ENCODE measurements at places on chromosomes 3 and 15.

DNA sequence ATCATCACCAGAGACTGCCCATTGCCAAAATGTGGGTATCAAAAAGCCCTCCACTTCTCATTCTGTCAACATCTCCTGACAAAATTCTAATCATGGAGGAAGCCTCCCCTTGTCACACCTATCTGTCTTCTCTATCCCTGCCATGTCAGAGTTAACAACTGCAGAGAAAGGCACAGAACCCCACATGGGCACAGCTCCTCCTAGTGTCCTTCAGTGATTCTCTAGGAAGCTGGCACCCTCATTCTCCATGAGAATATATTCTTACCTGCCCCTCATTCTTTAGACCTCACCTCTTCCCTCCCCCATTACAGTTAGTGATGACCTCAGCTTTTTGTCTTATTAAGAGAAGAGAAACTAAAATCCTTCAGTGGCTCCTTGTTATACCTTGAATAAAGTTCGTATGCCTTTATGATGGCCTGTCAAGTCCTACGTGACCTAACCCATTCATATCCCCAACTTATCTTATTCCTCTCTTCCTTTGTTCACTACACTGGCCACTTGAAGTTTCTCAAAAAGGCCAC lies 44.6 kb downstream of the NME9 start:
- no peak for DNase-seq

- no peak for DNase-seq
These were observed 510.3 kb downstream of the ZIC1 start for GRCh38 chr3:147919496-147919895.

DNA sequence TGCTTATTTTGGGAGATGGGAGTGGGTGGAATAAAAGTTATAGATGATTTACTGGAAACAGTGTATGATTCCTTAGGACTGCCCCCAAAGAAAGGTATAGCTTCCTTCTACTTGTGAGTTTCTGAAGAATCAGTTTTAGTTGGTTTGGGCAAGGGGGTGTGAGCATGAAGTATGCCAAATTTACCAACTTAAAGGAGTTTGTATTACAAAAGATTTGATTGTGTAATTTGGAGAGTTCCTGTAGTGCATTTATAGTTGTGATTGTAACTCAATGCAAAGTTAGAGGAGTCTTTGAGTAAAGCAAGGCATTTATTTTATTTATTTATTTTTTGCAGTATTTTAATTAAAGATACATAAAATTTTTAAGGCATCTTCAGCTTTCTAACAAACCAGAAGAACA lies 42.8 kb downstream of the TSC22D2 start:
- DNase-seq: no peak

- no peak for DNase-seq
These were observed 150.4 kb upstream of the ADAMTS9 start for GRCh38 chr3:64837986-64838735.

GRCh38 chr15:81268881-81269601 lies 54.9 kb downstream of the STARD5 start:
- DNase-seq: no peak

GRCh38 chr15:64438653-64439447 lies 21.5 kb upstream of the ZNF609 start:
- no peak for DNase-seq

DNA sequence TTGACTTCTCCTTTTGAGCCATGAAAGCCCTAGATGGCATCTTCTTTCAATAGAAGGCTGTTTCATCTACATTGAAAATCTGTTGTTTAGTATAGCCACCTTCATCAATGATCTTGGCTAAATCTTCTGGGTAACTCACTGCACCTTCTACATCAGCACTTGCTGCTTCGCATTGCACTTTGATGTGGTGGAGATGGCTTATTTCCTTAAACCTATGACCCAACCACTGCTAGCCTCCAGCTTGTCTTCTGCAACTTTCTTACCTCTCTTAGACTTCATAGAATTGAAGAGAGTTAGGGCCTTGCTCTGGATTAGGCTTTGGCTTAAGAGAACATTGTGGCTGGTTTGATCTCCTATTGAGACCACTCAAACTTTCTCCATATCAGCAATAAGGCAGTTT lies 189.8 kb downstream of the PLCL2 start:
- DNase-seq: no peak

- DNase-seq: no peak
These were observed 23.3 kb upstream of the RAB11A start for GRCh38 chr15:65845826-65846519.

DNA sequence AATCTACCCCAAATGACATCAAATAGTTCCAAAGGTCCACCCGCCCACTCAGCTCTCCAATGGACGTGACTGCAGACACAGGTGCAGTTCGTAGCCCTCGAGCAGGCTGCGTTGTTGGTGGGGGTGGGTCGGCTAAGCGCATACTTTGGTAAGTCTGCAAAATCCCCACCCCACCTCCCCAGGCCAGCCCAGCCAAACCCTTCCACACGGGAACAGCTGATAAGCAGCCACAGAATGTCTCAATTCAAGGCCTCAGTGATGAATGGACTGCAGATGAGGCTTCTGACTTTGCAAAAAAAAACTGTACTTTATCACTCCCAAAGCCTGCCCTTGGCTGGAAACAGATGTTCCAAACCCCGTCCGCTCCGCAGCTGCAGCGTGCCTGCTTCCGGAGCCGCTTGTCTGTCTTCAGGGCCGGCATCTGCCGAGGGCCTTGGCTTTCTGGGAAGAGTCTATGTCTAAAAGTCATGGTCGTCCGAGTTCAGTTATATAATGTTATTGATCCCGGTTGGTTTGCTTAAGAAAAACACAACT lies 38.2 kb downstream of the PCSK6 start:
- DNase-seq: no peak

DNA sequence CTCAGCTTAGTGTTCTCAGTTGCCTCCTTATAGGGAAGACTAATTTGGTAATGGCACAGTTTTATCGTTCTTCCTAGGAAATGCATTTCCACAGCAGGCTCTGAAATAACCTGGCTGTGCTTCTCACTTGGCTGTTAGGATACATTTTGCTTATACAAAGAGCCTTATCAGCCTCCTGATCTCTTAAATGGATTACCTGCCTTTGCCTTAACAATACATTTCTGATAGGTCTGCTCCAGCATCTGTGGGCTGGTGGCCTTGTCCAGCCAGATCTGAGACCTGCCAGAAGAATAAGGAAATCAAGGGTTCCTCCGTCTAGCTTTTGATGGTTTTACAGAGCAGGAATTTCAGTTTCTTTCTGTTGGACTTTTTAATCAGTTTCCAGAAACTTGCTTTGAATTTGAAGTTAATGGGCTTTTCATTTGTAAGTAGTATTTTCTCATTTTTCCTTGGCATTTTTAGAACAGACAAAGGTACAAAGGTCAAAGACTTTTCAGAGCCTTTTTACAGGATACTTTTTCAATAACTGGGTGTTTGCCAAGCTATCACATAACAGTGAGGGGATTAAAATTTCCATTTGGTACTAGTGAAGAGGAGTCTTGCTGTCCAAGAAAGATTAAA lies 116.3 kb downstream of the AKAP13 start:
- no peak for DNase-seq

DNA sequence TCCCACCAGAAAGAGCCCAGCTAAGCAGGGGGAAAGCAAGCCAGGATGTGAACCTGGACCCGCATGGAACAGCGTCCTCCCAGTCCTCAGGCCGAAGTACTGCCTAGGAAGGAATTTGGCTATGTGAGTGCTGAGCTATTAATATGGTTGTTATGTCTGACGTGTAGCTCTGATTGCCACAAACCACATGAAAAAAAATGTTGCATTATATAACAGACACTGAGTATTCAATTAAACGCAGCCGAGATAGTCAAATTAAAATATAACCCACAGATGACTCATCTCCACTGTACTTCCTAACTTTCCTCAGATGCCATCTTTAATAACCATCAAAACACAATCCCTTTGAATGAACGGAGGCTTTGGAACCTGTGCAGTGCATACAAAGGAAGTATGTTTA lies 111.1 kb downstream of the GABRB3 start:
- no peak for DNase-seq

- DNase-seq: no peak
These were observed 44.5 kb upstream of the C3orf80 start for GRCh38 chr3:160180581-160181216.

GRCh38 chr3:29183346-29184087 lies 97.4 kb upstream of the RBMS3 start:
- no peak for DNase-seq

GRCh38 chr3:195113536-195114425 lies 157.2 kb downstream of the XXYLT1 start:
- no peak for DNase-seq

DNA sequence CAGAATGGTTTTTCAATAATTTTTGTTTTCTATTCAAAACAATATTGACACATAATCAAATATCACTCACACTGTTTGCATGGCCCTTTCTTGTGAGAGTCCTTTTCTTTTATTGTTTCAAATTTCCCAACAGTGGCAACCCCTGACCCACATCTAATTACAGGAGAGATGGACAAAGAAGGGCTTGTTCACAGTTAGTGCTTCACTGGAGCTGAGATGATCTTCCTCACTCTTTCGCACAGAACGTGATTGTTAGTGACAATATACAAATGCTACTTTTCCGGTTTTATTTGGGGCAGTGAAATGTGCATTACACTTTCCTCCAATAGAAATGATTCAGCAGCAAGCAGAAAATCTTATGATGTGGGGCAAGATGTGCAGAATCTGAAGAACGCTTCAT lies 38.6 kb upstream of the TTC14 start:
- no peak for DNase-seq

- no peak for DNase-seq
These were observed 222.7 kb downstream of the XXYLT1 start for GRCh38 chr3:195048059-195048905.

GRCh38 chr3:49013113-49013737 lies 5.2 kb downstream of the DALRD3 start:
- DNase-seq: no peak

- no peak for DNase-seq
These were observed 109.7 kb upstream of the GADL1 start for GRCh38 chr3:31004025-31004678.

DNA sequence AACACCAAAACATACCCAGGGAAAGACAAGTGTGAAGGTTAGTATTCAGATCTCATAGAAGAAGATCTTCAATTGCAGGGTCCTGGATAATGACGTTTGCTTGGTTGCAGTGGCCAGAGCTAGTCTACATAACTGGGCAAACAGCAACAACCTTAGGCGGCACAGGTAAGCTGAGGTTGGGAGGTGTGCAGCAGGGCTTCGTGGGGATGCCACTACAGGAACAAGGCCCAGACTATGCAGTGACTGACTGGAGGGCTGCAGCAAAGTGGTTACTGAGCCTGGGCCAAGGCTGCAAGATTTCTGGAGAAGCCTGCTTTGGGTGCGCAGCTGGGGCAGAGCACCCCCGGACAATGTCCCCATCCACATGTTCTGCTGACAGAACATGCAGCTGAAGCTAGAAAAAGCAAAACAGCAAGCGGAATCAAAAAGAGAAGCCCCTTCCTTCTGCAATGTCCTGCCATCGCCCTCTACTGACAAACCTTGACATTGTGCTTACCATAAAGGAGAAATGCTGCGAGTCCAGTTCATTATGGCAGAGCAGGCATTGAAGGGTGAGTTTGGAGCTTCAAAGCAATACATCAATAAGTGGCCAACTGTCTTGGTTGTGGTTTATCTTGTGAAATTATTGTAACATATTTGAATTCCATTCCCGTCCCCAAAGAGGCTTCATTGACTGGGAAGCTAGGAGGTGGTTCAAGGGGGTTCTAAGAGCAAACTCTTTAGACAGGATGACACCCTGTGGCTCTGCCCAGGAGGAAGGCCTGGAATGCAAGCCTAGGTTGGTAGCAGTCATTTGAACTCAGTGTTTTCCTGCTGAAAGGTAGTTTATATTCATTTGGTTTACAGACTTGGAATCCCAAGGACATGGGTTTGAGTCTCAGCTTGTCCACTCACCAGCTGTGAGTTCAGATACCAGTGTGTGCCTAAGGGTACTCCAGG lies 217.0 kb downstream of the PDCD6IP start:
- peak; percentile 28 for DNase-seq

- peak; percentile 82 for DNase-seq
These were observed 27.4 kb upstream of the GOLGA6C start for GRCh38 chr15:75230551-75231371.

DNA sequence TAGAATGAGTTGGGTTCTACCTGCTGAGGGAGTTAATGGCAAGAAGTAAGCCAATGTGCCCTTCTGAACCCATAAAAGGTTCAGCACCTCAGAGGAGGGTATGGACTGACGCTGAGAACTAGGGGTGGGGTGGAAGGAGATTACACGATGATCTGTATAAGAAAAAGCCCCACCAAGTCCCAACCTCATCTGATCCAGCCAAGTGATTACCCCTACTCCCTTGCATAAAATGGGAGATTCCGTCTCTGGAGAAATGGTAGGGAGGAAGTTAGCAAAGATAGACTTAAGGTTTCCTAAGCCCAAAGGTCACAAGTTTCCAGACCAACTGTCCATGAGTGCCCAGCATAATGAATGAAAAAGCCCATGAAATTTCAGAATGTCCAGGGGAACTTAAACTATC lies 7.1 kb upstream of the DVL3 start:
- no peak for DNase-seq

DNA sequence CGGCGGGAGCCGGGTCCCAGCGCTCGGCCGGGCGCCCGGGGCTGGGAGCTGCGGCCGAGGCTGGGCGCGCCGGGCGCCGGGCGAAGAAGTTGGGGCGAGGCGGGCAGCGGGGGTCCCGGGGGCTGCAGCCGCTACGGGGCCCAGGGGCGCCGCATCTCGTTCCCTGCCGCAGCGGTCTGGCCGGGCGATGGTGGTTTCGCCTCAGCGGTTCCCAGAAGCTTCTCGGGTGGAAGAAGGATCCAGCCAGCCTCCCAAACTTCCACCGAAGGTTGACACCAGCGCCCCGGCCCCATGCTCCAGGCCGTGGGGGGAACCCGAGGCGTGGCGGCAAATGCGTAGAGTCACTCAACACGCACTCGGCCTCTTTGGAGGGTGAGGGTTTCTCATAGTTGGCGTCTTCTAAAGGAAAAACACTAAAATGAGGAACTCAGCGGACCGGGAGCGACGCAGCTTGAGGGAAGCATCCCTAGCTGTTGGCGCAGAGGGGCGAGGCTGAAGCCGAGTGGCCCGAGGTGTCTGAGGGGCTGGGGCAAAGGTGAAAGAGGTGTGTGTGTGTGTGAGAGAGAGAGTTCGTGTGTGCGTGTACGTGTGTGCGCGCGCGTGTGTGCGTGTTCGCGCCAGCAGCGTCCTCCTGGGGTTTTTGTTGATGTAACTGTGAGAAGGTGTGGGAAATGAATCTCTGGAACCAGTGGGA lies 940 bp downstream of the BOC start:
- no peak for DNase-seq

GRCh38 chr3:51530485-51530884 lies 8.0 kb upstream of the RAD54L2 start:
- DNase-seq: no peak

- peak; percentile 59 for DNase-seq
These were observed 37.1 kb downstream of the PHC3 start for GRCh38 chr3:170144437-170144843.
